NCI-H1092 (cell line): ENCODE measurements at places on chromosomes 4 and X.

GRCh38 chrX:29470030-29470429 lies 745.3 kb upstream of the MAGEB2 start:
- DNase-seq, result no peak

DNA sequence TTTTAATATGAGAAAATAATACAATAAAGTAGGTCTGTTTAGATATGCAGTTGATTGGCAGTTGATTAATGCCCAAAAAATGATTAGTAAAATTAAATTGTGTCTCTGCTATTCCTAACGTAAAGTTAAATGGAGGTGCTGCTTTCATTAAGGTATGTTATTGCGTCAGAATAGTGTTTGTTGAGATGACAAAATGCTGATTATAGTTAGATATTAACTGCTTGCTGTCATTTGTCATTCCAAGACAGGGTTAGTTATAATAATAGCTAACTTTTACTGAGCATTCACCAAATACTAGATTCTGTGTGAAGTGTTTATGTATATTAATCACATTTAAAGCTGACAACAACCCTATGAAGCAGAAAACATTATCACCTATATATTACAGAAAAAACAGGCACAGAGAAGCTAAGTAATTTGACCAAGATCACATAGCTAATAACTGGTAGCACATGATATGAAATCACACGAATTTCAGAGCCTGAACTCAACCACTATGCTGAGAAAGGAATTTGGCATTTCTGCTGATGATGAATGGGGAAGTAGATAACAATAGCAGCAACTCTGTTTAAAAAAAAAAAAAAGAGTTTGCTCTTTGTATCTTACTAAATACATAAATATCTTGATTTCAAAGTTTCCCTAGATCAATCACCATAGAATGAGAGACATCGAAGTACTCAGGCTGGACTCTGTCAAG lies 59.7 kb upstream of the WDR44 start:
- DNase-seq, result no peak

GRCh38 chr4:81197864-81198524 lies 17.0 kb downstream of the PRKG2 start:
- peak; percentile 55 for DNase-seq

DNA sequence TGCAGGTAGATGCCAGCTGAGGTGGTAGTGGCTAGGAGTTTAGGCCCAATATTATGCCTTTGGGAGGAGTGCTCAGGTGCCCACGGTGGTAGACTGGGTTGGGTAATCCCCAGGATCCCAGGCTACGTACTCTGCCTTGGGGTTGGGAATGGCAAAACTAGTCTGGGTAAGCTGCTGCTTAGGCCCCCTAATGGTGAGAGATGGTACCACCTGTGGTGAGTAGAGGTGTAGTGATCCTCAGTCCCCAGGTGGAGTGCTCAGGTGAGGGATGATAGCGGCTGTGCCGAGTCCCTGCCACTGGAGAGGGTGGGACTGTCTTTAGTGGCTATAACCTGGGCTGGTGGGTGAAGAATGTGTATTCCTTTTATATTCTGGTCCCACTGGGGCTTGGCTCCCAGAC lies 75.2 kb downstream of the IL1RAPL2 start:
- no peak for DNase-seq

- DNase-seq, result peak; percentile 43
These were observed 14.5 kb downstream of the SLC25A5 start for GRCh38 chrX:119482481-119483480.

GRCh38 chrX:14851526-14851925 lies 21.3 kb downstream of the FANCB start:
- no peak for DNase-seq

DNA sequence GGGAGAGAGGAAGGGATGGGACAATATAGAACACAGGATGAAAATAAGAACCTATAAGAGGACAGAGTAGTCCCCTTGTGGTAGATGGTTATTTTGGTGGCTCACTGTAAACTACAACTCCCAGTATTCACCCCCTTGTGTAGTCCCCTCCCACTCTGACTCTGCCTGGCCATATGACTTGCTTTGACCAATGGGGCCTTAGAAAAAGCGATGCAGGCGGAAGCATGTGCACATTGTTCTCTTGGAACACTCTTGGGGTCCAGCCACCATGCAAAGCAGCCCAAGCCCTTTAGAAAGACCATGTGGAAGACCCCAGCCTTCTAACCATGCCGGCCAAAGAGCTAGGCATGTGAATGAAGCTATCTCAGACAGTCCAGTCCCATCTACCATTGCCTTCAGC lies 415.0 kb downstream of the BCOR start:
- no peak for DNase-seq

GRCh38 chr4:28226962-28227361 lies 1366.3 kb downstream of the STIM2 start:
- DNase-seq, result no peak

- no peak for DNase-seq
These were observed 16.6 kb downstream of the LRPAP1 start for GRCh38 chr4:3515646-3516045.

- DNase-seq, result no peak
These were observed 144.2 kb downstream of the PABPC4L start for GRCh38 chr4:134057356-134057755.

DNA sequence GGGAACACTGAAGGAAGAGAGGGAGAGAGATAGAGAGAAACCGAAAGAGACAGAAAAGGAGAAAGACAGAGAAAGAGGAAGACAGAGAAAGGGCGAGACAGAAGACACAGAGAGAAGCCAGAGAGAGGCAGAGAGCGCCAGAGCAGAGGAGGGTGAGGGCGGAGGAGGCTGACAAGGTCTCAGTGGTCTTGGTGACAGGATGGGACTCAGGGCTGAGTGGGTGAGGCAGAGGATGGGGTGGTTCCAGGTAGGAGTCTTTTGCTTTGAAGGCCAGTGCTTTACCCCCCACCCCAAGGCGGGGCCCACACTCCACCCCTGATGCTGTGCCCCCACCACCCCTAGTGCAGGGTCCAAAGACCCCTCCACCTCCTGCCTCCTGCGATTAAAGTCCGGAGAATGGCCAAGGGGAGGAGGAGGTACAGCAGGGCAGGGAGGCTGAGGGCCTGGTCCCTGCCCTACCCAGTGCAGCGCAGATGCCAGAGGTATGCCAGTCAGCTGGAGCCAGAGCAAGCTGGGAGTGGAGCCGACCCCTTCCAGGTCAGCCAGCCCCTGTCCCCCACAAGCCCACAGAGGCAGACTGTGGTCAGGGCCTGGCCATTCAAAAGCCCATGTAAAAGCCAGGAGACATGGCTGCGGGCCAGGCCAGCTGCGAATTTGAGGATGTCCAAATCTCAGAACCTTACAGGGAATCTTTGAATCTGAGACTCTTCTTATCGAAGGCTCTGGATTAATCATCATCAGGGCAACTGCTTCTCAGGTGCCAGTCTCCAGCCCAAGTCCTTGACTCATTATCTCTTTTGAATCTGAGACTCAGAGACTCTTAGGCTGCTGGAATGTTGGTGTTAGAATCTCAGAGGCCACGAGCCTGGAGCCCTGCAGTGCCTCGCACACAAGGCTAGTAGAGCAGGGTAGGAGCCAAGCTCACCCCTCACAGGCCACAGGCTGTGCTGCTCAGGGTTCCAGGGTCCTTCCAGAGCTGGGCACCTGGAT lies 758 bp downstream of the IQSEC2 start:
- no peak for DNase-seq

DNA sequence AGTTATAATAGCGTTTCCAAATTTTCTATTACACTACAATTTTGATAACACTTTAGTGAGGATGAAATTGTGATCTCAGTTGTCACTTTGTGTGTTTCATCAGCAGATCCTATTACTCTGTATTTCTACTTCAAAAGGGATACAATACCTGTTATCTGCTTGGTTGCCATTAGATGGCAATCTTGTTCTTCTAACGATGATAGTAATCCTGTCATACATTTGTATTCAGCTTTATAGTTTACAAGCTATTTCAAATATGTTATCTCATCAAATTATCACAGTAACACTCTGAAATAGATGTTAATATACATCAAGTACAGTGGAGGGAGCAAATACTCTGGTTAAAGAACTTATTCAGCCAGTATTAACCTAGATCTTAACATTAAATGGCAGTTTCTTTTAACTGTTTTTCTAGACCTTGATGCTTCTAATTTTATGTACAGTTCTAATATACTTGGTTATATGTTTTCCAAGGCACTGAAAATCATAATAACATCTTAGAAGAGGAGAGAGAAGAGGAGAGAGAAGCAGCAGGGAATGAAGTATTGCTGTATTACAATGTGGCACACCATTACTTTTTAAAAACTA lies 292.0 kb downstream of the CCSER1 start:
- no peak for DNase-seq

DNA sequence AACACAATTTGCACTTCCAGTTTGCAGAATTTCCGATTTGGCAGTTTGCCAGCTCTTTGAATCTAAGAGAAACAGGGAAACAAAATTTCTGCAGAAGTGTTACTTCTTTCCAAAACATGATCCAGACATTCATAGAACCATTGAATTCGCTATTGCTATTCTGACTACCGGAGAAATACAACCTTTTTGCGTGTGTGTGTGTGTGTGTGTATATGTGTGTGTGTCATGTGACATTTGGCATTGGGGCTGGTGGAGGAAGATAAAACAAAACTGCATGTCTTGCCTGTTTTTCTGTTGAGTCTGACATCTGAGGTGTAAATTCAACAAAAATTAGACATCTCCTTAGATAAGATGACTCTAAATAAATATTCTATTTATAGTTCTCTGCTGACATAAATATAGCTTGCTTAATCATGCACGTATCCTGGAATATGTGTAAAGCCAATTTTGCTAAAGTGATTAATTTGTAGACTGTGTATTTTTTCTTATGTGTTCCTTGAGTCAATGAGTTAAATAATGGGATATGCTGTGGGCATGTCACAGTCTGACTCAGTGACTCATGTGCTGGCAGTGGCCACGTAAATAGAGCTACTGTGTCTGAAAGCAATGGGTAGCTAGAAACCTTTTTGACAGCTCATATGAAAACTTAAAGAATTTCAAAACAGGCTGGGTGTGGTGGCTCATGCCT lies 98.9 kb downstream of the HPGD start:
- no peak for DNase-seq

GRCh38 chr4:145324161-145324560 lies 143.8 kb upstream of the OTUD4 start:
- no peak for DNase-seq

DNA sequence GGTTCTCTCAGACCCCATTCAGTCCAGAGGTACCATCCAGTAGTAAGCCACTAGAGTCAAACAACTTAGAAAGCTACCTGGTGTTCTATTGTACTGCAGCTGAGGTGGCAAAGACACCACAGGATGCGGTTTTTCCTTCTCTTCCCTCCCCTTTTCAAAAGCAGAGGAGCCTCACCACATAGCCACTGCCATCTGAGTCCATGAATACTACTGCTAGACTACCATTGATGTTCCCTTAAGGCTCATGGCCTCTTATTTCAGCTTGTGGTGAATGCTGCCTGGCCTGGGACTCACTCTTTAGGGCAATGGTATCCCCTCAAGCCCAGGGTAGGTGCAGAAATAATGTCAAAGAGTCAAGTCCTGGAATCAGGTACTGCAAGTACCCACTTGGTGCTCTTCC lies 41.8 kb upstream of the KLHL4 start:
- no peak for DNase-seq

- DNase-seq, result no peak
These were observed 237 bp downstream of the ANKRD17 start for GRCh38 chr4:73258436-73258685.

- DNase-seq, result no peak
These were observed 51.6 kb upstream of the HDAC8 start for GRCh38 chrX:72624194-72624593.

- DNase-seq, result no peak
These were observed 5.9 kb downstream of the SPARCL1 start for GRCh38 chr4:87523307-87523706.

GRCh38 chr4:53654300-53654758 lies 63.0 kb upstream of the LNX1 start:
- peak; percentile 11 for DNase-seq

- DNase-seq, result no peak
These were observed 330.9 kb downstream of the CXXC4 start for GRCh38 chr4:104163820-104164219.
